Pons (tissue), 1 donor: ENCODE measurements at places on chromosomes 7 and 10.

DNA sequence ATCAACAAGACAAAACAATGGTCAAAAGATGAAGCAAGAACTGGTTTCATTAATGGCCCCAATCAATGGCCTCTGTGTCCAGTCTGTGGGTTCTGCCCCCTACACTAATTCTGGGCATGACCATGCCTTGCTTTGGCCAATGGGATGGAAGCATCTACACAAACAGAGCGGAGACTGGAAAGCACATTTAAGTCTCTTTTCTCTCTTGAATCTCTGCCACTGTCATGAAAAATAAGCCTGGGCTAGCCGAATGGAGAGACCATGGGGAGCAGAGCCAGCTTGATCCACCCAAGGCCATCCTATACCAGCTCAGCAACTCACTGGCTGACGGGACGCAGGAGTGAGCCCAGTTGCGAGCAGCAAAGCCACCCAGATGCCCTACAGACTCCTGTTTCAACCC lies 30.9 kb downstream of the ANKRD16 start:
- DNase-seq: peak; percentile 97

DNA sequence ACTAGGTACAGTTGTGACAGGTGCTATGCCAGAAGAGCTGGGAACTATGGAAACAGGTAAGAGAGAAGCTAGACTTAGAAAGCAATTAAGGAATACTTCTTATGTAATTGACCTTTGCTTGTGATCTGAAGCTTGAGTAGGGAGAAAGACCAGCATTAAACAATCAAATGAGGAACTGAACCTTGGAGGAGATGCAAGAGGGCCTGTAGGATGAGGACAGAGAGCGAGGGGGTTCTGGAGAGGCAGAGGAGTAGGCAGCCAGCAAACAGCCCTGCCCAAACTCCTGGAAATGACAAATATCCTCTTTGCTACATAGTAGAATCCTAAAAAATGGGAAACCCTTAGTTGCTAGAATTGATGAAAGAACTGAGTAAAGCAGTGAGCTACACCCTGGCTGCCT lies 41.6 kb upstream of the FAM204A start:
- DNase-seq: no peak

DNA sequence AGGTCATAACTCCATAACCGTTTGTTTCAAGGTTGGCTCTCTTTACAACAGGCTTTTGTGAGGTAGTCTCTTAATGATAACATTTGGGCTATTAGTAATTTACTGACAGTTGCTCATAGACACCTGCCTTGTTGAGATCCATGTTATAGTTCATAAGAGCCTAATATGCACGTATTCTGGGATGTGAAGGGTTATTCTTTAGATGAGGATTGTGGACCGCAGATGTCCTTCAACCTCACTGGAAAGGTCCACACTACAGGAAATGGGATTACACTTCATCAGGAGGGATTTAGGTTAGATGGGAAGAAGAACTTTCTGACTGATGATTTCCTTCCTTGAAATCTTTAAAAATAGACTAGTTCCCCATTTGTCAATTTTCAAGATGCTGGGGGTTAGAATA lies 62.8 kb downstream of the SAMD9 start:
- DNase-seq: no peak

GRCh38 chr10:133534417-133534816 lies 7.3 kb downstream of the CYP2E1 start:
- DNase-seq: no peak

- DNase-seq: no peak
These were observed 1029.0 kb downstream of the GRM8 start for GRCh38 chr7:126223729-126224128.

DNA sequence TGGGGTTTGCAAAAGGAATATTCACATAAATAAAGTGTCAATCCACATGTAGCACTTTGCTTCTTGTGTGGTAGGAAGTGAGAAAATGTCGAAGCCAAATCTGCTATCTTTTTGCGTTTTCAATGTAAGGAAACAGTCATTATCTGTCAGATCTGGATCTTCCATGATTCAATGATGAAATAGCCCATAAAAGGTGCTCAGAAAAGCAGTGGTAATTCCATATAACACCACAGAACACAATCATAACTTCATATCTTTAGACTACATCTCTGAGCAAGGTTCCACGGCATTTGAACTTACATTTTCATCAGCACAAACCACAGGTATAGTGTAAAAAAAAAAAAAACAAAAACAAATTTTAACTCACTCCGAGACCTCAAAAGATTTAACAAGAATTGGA lies 39.9 kb upstream of the EGR2 start:
- no peak for DNase-seq

DNA sequence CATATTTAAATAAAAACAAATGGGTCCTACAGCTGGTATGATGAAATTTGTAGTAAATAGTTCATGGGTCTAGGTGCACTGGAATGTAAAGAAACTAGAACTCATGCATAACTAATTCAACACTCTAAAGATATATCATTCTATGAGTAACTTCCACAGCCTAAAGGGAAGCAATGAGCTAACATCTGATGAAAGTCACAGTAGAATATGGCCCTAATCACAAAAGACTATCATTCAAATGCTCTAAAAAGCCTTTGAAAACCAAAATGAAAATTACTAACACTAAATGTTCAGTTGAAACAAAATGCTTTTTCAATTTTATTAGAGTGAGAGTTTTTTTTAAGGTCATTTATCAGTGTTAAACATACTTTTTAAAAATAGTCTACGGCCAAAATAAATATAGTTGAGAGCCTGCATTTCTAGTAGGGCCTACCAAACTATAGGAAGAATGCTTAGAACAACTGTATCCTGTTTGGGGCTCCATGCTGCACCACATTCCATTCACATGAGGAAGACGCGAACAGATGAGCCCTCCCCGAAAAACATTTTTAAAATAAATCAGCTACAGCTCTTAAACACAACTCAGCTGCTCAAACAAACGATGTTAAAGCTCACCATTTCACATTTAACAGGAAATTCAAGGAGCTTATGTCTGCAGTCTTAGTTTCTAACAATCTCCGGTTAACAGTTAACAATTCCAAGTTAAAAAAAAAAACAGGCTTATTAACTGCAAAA lies 134.5 kb downstream of the NRBF2 start:
- DNase-seq: peak; percentile 76

DNA sequence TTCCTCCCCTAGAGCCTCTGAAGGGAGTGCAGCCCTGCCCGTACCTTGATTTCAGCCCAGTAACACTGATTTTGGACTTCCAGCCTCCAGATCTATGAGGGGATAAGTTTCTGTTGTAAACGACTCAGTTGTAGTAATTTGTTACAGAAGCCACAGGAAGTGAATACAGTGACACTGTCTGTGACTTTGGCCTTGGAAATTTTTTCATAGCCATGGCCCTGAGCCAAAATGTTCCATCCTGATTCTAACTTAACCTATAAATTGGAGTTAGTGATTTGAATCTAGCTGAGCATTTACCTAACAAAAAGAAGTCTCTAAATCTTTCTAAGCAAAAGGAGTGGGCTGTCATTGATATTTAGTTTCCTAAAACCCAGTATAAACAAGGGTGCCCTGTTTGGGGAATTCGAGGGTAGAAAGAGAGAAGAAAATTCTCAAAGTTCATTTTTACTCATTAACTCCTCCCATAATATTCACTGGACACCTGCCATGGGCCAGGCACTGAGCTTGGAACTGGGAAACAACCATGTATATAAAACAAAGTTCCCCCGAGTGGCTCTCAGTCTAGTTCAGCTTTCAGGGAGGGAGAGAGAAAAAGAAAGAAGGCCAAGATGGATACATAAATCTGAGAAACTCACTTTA lies 162.3 kb downstream of the SKIDA1 start:
- DNase-seq: no peak

GRCh38 chr10:96687317-96688012 lies 32.8 kb downstream of the PIK3AP1 start:
- DNase-seq: no peak

- no peak for DNase-seq
These were observed 135.7 kb downstream of the SDK1 start for GRCh38 chr7:3436746-3437145.

DNA sequence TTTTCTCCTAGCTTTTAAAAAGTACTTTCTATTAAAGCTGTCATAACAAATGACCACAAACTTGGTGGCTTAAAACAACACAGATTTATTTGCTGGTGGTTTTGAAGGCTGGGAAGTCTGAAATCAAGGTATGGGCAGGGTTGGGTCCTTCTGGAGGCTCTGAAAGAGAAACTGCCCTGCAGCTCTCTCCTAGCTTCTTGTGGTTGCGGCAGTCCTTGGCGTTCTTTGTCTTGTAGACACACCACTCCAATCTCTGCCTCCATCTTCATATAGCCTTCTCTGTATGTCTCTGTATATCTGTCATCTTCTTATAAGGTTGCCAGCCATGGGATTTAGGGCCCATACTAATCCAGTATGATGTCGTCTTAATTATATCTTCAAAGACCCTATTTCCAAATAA lies 79.4 kb upstream of the PRR15 start:
- DNase-seq: peak; percentile 30

DNA sequence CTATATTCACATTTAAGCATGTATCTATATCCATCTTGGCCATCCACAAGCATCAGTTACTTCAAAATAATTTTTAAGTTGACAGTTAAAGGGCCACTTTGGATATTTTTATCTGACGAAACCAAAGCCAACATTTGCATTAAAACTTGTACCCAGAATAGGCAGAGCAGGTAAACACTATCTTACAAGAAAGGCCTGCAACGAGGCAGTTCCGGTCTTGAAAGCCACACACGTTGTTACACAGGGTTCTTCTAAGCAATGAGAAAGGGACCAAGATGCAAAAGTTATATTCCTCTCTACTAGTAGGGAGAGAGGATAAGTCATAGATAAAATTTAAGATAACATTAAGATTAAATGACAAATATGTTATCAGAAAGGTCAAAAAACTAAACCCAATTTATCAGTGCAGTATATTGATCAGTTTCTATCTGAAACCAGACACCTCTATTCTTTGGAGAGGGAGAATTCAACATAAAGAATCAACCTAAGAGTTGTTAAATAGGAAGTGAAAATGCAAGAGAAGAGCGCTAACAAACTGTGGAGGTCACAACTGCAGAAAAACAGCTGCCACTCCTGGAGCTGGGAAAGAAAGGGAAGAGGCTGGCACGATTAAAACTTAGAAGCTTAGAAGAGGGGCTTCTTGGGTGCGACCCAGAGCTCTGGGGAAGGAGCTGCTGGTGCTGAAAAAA lies 701.3 kb downstream of the TNS3 start:
- DNase-seq: no peak

- DNase-seq: no peak
These were observed 690.4 kb upstream of the NRP1 start for GRCh38 chr10:34024693-34025425.

DNA sequence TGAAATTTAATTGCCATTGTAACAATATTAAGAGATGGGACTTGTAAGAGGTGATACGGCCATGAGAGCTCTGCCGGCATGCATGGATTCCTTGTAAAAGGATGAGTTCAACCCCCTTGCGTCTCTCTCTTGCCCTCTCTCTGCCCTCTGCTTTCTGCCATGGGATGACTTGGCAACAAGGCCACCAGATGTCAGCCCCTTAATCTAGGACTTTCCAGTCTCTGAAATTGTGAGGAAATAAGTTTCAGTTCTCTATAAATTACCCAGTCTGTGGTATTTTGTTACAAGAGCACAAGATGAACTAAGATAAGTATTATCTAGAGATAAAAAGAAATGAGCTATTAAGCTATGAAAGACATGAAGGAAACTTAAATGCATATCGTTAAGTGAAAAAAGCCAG lies 145.7 kb upstream of the AHR start:
- DNase-seq: peak; percentile 19

DNA sequence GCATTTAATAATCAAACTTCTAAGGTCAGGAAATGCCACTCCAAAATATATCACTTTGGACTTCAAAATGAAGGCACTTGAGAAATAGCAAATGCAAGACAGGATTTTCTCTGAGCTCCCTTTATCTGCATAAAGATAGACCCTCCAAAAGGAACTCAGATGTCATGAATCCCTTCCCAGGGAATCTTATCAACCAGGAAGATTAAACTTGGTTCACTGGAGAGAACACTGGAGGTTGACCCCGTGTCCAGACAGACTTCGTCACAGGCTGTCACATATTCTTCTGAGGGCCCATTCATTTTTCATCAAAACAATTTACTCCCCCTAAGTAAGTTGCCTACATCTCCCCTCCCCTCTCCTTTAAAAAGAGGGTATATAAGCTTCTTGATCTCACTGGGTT lies 21.2 kb downstream of the IFIT3 start:
- no peak for DNase-seq

DNA sequence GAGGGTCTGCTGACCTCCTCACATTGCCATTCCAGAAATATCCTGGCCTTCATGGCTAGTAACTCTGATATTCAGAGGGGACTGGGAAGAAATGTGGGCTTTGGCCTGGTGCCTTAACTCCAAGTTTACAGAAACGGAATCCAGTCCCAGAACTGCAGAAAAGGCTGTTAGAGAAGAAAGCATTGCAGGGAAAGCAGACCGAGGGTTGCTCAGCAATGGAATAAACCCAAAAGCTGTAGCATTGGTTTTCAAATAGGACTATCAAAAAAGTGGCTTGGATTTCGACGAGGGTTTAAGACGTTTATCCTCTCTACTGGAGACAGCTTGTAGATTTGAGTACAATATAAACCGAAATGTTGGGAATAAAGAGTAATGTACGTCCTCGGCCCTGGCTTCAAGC lies 425.8 kb upstream of the FOXK1 start:
- no peak for DNase-seq

- no peak for DNase-seq
These were observed 683.2 kb downstream of the LRMDA start for GRCh38 chr10:76114581-76115001.

DNA sequence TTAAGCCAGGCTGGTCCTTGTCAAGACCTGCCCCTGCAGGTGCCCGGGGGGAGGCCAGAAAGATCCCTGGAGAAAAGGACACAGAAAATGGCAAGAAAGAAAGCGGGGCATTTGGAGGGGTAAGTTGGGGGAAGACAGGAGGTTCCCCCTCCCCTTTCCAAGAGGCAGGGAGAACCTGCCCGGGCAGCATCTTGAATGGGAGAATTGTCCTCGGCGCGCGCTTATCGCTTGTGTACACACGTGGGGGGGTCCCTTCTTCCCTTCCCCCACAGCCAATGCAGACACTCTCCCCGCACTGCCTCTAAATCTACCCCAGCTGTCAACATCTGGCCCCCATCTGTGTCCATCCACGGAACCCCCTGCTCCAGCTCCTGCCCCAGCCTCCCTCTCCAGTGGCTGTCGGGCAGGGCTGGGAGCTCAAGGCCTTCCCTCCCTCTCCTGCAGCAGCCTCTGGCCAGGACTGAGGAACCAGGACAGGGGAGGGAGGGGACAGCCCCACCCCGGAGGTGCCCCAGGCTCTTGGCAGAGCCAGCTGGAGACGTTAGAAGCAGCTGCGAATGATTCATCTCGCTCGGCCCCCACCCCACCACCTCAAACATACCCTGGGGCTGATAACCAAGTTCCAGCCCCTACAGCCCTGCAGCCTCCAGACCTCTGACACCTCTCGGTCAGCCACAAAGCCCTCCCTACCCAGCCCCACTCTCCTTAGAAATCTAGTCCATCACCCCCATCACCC lies 25.3 kb downstream of the EPHB4 start:
- no peak for DNase-seq

- no peak for DNase-seq
These were observed 2.7 kb downstream of the COG5 start for GRCh38 chr7:107560898-107561516.
